ENCODE measurements at places on chromosomes 6 and 20.
A peak's percentile ranks its signal among the peaks of the same experiment; 100 is the strongest.

DNA sequence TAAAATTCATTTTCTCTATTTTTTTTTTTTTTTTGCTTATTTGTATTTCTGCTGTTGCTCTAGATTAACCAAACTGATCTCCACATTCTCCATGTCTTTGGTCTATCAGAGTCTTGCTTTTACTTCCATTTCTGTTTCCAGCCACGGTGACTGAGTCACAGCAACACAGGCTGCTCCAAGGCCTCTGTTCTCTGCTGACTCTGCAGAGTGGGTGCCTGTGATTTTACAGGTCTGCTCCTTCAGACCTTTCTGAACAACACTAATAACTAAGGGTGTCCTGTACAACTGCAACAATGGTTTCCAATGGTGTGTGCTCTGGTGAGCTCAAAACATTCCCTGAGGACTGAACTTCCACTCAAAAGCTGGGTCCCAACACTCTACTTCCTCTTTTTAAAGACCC, 102.3 kb upstream of the BMP2 start:
- no peak for DNase-seq

DNA sequence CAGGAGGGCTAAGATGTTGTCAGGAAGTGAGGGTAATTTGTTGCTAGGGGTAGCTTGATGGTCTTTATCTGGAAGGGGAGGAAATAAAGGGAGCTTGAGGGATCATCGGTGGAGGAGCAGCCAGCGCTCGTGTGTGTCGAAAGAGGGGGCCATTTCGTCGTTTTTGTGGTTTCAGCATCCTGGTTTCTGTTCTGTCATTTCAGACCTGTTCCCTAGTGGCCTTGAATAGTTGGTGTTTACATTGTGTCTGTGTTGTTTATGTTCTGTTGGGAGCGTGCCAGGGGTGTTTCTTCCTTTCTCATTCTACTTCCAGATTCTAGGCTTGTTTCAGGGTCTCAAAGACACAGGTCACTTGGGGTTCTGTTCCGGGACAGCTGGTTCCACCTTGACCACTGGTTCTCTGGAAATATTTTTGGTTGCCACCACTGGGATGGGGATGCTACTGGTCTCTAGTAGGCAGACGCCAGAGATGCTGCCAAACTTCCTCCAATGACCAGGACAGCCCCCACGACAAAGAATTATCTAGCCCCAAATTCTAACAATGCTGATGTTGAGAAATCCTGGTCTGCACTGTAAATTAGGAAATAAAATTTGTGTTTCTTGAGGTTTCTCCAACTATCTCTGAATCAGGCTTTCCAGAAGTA, 113.9 kb upstream of the NAA20 start:
- DNase-seq = no peak

- no peak for DNase-seq
These were observed 1.5 kb downstream of the NDUFAF5 start for GRCh38 chr20:13786143-13786828.

DNA sequence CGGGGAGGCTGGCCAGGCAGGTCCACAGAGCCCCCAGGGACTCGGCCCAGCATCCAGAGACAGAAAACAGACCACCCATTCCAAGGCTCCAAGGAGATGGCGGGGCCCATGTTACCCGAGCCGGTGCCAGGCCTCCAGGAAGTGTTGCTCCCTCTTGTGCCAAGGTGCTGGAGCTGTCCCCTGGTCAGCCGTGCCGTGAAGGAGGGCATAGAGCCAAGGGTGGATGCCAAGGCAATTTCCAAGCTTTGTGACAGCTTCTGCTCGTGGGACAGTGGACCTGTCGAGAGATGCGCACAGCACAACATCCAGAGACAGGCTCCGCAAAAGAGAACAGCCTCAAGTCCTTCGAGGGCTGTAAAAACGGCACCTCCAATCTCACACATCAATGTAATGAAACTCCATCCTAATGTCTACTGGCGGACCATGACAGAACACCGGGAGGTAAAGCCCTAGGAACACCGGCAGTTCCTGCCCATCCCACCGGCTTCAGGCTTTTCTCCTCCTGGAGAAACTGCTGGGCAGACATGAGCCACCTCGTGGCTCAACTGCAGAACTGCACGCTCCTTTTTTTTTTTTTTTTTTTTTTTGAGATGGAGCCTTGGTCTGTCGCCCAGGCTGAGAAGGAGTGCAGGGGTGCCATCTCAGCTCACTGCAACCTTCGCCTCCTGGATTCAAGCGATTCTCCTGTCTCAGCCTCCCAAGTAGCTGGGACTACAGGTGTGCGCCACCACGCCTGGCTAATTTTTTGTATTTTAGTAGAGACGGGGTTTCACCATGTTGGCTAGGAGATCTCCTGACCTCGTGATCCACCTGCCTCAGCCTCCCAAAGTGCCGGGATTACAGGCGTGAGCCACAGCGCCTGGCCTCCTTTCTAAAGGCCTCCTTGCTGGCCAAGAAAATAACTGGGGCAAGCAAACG, 30.9 kb upstream of the AVP start:
- DNase-seq = no peak

GRCh38 chr20:53707371-53708055, 113.9 kb upstream of the ZNF217 start:
- no peak for DNase-seq

- DNase-seq = no peak
These were observed 15.8 kb upstream of the FOXC1 start for GRCh38 chr6:1593958-1594314.

DNA sequence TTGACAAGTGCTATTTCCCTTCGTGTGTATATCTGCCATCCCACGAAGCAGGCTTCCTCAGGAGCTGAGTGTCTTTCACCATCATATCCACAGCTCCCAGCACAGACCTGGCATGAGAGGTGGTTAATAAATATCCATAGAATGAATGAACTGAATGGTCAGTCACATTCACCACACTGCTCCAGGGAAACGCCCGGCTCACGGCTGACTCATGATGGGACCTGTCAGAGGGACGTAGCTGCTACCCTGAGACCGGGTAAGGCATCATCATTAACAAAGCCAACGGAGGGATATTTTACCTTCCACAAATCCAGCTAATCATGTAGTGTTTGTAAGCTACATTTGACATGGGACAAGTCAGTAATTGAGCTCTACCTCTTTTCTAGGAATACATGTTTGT, 12.5 kb downstream of the AGPAT4 start:
- DNase-seq = no peak

DNA sequence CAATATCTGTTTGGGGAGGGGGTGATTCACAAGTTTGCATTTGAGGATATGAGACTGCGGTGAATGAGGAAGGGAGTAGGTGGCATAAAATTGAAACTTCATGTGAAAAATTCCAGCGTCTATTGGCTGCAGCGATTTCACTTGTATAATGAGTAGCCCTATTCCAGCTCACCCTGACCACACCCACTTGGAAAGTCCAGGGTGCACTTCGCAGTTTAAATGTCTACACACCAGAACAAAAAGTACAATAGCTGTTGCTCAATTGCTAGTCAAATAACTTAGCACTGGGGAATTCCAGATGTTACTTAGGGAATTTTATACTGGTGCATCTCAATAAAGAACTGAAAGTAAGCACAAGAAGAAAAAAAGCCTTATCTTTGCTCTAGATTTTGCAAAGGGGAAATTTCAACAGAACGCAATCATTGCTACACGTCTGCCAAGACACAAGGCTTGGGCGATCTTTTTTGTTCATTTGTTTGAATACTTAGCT, 6.3 kb downstream of the TNFAIP3 start:
- no peak for DNase-seq

- no peak for DNase-seq
These were observed 17.2 kb upstream of the KIAA1755 start for GRCh38 chr20:38277691-38278090.

DNA sequence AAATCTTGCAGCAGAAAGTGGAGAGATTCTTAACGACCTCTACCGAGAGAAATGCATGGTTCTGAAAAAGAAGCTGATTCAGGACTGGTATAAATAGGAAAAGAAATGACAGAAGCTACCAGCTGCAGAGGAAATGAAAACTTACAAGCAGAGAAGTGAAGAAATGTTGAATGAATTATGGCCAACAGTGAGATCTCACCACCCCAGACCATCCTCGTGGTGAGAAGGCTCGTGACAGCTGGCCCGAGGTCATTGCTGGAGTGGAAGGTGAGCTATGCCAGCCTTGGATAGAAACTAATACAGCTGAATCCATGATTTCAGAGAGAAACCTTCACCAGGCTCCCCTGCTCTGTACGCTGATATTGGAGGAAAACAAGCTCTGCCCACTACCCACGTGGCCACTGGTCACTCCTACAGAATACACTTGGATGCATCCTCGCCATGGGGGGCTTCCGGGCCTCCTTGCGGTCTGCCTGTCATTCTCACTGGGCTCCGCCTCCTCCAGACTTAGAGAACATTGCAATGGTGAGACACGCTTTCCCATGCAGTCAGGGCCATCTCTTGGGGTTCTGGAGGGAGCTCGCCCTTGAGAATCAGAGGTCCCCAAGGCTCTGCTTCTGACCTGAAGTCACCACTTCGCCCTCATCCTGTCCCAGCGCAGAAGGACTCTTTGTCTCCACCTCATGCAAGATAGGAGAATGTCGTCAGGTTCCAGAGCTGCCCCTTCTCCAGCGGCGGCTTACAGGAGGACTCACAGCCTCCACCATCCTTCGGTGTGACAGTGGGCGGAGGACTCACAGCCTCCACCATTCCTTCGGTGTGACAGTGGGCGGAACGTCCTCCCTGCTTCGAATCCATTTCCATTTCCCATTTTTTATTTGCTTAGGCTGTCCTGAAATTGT, 10.6 kb upstream of the TUBB2B start:
- no peak for DNase-seq

GRCh38 chr6:170152124-170152926, 138.6 kb downstream of the DLL1 start:
- DNase-seq = no peak

GRCh38 chr6:130099119-130099518, 80.7 kb downstream of the L3MBTL3 start:
- no peak for DNase-seq

DNA sequence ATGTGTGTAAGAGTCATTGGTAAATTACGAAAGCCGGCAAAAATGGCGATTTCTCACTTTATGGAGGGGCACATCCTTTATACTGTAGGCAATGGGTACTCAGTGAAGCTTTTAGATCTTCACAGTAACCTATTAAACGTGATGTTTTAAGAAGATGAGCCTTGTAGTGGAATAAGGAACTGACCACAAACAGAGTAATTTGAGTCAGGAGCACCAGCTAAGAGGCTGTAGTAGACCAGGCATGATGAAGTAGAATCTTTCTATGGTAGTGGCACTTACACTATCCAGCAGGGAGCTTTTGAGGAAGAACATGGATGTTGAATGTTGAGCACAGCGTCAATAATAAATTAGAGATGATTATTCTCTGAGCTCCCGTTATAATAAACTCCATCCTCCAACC, 65.9 kb downstream of the HIVEP2 start:
- DNase-seq = no peak

- no peak for DNase-seq
These were observed 65.3 kb downstream of the AIG1 start for GRCh38 chr6:143125864-143126573.

DNA sequence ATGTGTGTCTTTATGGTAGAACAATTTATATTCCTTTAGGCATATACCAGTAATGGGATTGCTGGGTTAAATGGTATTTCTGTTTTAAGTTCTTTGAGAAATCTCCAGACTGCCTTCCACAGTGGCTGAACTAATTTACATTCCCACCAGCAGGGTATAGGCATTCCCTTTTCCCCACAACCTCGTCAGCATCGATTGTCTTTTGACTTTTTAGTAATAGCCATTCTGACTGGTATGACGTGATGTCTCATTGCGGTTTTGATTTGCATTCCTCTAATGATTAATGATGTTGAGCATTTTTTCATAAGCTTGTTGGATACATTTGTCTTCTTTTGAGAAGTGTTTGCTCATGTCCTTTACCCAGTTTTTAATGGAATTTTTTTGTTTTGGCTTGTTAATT, 5.3 kb upstream of the TASP1 start:
- DNase-seq = no peak

GRCh38 chr6:129936329-129937165, 75.4 kb upstream of the TMEM244 start:
- peak; percentile 32 for DNase-seq

DNA sequence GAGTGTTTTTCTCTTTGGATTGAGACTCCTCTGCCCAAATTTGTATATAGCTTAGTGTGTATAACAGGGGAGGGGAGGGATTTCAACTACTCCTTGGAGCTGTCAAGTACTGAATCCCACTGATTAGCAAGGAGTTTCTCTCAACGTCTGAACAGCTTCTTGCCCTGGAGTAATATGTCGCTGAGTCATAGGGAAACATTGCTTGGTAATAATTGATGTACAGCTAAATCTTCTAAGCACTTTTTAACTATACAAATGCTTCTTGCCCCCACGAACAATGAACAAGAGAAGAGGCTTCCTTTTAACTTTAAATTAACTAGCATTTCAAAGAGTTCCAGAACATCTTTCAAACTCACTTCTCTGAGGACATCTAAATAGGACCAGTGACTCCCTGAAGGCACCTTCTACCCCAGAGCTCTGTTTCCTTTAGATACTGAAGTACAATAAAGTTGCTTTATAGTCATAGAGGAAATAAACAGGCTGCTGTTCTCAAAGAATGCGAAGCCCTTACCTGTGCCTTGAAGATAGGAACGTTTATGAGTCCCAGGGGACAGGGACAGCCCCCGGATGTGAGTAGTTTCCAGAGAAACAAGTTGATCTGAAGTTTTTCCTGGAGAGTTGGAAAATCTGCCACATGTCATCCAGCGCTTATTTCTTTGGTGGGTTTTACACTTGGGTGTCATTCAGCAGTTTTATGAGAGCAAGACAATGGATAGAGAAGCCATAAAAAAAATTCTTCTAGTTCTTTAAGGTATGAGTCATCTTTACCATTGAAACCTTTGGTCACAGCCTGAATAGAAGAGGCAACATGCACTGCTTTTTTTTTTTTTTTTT, 462.5 kb upstream of the BTBD3 start:
- DNase-seq = no peak

DNA sequence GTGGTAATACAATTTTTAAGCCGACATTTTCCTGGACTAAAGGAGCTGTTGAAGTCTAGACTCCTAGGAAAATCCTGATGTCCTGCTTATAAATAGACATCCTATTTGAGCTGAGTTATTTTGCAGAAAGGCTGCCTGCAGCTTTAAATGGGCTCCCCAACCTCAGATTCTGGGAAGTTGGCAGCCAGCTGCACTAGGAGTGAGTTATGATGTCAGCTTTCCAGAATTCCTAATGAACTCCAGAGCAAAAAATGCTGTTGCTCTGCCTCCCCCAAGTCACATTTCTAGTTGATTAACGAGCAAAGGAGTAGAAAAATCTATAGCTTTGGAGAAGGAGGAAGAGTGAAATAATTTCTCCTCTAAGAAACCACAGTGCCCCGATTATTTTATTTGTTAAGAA, 346.3 kb upstream of the SULF2 start:
- DNase-seq = no peak

GRCh38 chr20:56810141-56810540, 181.0 kb downstream of the TFAP2C start:
- no peak for DNase-seq

- DNase-seq = no peak
These were observed 208.9 kb upstream of the SNX9 start for GRCh38 chr6:157614026-157614568.

DNA sequence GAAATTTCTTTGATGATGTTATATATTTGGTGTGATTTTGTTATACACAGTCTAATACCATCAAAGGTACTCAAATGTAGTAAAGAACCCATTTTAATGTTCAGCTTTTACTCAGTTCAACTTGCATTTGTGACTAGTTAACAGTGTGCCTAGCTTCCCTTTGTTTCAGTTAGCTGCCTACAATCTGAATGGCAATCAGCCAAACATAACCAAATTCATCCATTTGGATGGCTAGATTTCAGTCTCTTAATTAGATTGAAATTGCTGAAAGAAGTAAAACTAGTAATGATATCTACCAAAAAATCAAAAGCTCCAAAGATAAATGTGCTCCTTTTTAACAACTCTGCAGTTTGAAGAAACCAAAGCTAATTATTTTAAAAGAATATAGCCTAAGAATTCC, 6.9 kb downstream of the EPHA7 start:
- no peak for DNase-seq

- DNase-seq = no peak
These were observed 140.9 kb downstream of the GRIK2 start for GRCh38 chr6:101534386-101534785.
